ENCODE measurements at places on chromosomes 11 and 22.

DNA sequence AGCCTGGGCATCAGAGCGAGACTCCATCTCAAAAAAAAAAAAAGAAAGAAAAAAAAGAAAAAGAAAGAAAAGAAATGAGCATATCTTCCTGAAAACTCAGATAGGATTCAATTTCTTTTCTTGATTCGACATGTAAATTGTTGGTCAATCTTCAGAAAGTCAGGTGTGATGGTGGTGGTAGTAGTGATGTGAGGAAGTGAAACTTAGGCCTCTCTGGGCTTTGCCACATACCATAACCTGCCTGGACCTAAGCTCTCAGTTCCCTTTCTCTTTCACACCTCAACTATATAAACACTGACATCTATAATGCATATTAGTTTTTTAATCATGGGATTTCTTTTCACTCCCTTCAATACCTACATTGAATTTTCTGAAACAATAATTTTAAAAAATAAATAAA, 98.0 kb upstream of the TBCEL start:
- no peak for DNase-seq

DNA sequence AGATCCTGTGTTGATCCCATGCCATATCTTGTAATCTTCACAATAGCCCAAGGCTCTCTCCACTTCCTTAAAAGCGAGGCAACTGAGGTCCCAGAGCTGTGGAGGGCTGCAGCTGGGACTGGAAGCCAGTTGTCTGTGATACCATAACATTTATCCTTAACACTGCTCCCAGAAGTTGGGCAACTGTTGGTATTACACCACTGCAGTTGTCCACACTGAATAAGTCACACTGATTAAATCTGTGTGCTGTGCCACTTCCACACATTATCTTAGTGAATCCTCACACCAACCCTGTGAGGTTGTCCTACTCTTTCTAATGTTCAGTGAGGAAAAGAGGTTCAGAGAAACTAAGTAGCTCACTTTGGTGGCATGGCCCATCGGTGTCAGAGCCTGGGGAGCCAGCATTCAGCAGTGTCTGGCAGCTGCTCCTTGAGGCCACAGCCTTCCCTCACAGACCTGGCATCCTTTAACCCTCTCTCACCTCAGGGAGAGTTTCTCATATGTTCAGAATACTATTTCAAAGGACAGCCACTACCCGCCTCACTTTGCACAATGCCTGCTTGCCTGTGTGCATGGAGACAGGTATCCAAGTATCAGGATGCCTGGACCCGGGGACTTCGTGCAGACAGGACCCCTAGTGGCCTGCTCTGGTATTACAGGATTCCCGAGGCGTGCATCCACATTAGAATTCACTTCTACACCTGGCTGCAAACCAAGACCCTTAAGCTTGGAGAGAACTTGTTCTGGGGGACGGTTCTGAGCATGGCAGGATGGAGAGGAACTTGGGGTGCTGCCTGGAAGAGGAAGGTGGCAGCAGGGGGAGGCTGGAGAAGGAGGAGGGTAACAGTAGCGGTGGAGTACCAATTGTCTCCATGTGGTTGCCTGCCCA, 221.9 kb upstream of the TBCEL start:
- peak; percentile 6 for DNase-seq

GRCh38 chr11:17719028-17719937, at the start of gene MYOD1:
Gene MYOD1 (plus strand): TSS chr11:17719571. CDS start chr11:17719783, 212 bp downstream.
- no peak for DNase-seq

GRCh38 chr22:37538590-37539357, 19.6 kb upstream of the CARD10 start:
- DNase-seq: peak; percentile 70

DNA sequence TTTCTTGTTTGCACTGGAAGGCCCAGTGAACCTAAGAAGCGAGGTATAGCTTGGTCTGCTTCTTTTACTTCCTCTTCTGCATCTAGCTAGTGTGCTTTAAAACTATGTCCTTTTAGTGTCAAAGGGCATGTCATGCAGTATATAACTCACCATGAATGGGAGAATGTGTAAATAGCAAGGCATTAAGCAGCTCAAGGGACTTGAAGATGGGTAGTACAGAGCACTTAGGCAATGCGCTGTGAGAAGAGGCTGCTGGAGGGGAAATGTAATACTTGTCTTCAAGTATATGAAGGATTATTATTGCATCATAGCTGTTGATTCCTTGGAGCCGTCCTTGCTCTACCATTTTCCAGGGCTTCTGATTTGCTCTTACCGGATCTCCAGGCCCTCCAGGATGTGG, 7.6 kb downstream of the MAML2 start:
- no peak for DNase-seq

DNA sequence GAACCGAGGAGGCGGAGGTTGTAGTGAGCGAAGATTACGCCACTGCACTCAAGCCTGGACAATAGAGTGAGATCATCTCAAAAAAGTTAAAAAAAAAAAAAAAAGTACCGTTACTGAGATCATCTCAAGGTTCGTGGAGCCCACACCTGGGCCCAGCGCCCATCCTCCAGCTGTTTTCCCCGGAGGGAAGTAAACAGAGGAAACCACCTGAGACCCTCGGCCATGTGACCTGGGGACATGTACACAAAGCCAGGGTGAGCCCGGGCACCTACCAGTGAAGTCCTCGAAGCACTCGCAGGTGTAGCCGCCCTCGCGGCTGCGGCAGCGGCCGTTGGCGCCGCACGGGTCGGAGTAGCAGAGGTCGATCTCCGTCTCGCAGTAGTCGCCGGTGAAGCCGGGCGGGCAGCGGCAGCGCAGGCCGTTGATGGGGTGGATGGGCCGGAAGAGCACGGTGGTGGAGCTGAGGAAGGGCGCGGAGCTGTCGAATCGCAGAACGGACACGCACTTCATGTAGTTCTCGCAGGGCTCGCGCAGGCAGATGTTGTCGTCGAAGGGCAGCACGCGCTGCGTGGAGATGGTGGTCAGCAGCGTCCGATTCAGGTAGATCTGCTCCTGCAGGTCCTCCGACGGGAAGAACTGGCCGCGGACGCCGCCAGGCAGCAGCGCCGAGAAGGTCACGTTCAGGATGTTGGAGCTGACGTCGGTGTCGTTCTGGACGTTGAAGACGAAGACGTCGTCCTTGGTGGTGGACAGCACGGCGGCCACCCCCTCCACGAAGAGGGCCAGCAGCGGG, 73.8 kb downstream of the CELSR1 start:
- DNase-seq: no peak

DNA sequence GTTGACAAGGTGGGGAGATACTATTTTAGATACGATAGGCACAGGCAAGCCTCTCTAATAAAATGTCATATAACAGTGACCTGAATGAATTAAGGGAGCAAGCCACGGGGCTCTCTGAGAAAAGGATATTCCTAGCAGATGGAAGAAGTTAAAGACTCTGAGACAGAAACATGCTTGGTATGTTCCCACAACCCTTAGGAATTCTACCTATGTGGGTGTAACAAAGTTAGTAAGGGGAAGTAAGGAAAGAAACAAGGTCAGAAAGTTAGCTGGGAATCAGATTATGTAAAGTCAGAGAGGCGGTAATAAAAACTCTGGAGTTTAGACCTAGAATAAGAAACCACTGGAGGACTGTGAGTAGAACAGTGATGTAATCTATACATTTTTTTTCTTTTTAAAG, 59.7 kb upstream of the GDPD4 start:
- DNase-seq: no peak

DNA sequence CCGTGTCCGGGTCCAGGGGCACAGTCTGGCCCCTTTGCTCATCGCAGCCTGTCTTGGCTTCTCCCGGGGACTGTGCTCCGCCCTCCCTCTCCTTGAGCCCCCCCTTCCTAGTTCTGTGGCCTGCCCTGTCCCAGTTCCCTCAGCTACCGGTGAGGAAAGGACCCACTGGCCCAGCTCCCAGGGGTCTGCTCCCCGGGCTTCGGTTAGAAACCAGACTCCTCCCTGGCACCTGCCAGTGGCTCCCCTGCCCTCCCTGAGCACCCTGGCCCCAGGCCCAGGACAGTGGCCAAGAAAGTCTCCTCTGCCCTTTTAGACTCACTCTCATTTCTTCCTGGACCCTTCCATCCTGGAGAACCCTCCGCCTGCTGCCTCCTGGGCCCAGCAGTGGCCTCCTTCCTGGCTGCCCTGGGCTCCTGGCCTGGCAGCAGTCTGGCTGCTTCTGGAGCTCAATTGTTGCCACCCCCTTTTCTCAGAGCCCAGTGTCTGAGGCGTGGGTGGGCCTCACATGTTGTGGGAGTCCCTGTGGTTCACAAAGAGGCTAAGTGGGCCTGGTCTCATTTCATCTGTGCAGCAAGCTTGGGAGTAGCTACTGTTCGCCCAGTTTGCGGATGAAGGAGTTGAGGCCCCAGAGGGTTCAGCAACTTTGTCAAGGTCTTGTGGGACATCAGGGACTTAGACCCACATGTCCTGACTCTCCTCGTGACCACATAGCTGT, 12.6 kb downstream of the PRDM11 start:
- DNase-seq: no peak

DNA sequence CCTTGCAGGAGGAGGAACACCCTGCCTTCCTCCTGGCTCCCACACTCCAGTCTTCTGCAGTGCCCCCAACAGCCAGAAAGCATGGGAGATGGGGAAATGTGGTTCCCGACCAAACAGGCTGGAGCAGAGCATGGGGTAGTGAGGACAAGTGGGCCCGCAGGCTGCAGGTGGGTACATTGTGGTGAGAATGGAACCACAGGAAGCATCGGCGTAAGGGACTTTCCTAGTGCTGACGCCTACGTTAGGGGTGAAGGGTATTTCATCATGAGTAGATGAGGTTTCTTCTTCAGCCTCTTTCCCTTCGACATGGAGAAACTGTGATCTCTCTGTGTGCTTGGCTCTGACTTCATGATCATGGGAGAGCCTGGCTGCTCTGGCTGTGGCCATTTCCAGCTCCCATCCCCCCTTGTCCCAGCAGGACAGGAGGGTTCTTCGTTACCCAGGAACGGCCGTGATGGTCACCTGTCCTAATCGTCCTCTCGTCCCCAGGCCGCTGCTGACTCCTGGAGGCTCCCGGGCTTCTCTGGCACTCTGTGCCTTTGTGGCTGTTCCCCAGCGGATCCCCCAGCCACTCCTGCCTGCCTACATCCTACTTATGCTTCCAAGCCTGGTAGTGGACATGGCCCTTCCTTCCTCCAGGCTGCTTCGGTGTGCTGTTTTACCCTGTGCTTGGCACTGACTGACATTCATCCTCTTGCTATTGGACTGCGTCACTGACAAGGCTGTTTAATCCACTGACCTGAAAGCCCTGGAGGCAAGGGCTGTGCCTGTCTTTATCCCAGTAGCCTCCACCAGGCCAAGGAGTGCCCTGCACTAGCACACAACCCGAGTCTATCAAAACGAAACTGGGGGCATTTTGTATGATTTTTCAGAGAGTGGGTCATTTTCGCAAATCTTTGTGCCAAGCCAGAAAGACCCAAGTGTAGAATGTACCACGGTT, 65.2 kb upstream of the CECR2 start:
- no peak for DNase-seq

DNA sequence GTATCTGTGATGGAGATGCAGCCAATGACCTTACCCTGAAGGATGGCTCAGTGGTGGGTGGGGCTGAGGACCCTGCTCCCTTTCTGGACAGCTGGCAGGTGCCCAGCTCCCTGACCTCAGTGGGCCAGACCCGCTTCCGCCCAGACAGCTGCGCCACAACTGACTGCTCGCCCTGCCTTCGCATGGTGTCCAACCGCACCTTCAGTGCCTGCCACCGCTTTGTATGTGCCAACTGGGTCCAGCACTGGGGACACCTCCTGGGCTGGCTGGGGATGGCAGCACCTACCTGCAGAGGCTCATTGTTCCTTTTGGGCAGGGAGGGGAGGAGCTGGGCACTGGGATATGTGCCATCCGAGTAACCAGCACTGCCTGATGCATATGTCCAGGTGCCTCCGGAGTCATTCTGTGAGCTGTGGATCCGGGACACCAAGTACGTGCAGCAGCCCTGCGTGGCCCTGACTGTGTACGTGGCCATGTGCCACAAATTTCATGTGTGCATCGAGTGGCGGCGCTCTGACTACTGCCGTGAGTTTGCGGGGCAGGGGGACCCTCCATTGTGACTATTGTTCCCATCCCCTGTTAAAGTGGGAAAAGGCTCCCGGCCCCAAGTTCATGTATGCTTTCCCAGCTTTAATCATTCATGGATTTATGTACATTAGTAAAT, 84.8 kb downstream of the OTOG start:
- no peak for DNase-seq

DNA sequence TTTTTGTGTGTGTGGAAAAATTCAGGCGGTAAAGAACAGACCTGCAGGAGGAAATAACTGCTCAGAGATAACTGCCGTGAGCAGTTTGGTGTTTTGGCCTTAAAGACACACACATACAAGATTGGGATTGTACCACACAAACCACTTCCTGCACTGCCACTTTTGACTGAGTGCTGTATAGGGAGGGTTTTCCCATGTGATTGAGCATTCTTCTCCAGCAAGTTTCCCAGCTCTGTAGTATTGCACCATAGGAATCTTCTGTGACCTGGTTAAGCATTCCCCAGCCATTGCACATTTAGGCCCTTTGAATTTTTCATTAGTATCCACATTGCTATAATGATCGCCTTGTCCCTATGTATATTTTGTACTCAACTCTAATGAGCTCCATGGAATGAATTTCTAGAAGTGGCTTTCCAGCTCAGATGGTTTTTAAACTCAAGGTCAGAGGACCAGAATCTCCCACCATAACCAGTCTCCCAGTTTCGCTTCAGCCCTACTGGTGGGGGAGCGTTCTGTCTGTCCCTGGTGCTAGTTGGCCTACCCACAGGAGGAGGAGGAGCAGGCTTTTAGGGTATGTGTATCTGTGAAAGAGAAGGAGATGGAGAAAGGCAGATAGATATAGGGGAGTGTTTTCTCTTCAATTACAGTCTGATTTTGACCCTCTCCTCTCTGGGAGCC, 9.3 kb downstream of the CD82 start:
- no peak for DNase-seq

GRCh38 chr11:74338963-74339362, 27.5 kb upstream of the P4HA3 start:
- DNase-seq: no peak

DNA sequence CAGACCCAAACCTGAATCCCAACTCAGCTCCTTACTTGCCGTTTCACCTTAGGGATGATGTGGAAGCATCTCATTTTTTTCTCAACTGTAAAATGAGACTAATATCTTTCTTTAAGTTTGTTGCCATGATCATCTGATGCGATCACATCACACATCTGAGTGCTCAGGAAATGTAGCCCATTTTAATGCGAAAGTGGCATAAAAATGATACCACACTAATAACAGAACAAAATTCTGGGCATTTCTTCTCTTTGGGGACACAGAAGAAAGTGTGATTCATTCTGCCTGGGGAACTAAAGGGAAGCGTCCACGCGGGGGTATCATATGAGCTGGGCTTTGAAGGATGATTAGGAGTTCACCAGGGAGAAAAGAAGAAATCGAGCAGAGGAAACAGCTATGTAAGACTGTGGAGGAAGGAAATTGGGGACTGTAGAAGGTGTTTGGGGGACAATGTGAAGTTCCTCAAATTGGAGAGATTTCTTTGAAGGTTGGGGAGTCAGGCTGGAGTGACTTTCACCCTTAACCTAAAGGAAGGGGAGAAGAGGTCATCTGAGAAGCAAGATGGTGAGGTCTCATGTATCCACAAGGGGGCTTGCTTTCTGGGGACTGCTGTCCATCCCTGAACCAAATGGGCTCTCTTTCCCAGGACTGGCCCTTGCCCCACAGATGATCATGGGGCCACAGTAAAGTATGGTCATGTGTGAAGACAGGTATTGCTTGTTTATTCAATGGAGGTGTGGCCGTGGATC, 49.7 kb upstream of the NNMT start:
- no peak for DNase-seq

- no peak for DNase-seq
Observed at GRCh38 chr11:111565114-111565720, 24.7 kb downstream of the LAYN start.

GRCh38 chr11:116641561-116642045, 131.2 kb downstream of the BUD13 start:
- no peak for DNase-seq

- DNase-seq: no peak
Observed at GRCh38 chr22:39771486-39771885, 122.1 kb downstream of the ENTHD1 start.

All from stimulated activated CD8-positive, alpha-beta memory T cell treated with anti-CD3 and anti-CD28 coated beads, Interleukin-15, amount 100 ng/mL, for 24 hours (primary cell).